ENCODE measurements at places on chromosomes 13 and 19.

DNA sequence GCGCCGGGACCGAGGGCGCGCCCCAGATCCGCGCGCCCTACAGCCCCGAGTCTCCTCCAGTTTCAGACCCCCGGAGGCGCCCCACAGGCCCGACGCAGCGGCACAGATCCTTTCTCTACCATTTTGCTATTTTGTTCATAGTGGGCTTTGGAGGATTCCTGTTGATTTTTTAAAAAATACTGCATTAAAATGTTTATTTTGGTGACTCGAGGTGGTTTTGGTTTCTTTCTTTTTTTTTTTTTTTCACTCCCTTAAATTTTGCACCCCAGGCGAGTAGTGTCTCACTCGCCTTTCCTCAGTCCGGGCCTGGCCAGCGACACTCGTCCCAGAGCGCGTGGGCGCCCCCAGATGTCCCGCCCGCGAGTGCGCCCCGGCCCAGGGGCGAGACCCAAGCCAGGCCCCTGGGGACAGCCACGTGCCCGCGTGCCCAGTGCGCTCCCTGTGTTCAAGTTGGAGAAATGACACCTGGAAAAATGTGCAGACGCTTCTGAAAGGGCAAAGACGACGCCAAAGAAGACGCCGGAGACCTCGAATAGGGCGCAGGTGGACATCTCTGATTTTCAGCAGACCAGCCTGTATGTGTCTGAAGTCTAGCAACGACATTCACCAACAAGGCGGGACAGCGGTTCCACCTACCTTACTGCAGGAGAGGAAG, 471 bp upstream of the INSR start:
- DNase-seq = no peak

- peak; percentile 75 for DNase-seq
These were observed 11.9 kb downstream of the SELENOW start for GRCh38 chr19:47790398-47790814.

GRCh38 chr19:54458648-54459281, 4.8 kb downstream of the LENG9 start:
- DNase-seq = no peak

- DNase-seq = peak; percentile 88
These were observed 3.0 kb upstream of the SHISA7 start for GRCh38 chr19:55446060-55446459.

- no peak for DNase-seq
These were observed 7.8 kb downstream of the FIZ1 start for GRCh38 chr19:55591555-55591954.

- peak; percentile 12 for DNase-seq
These were observed 374.0 kb downstream of the IRS2 start for GRCh38 chr13:109412283-109412901.

GRCh38 chr13:66506979-66507378, 723.2 kb downstream of the PCDH9 start:
- DNase-seq = no peak

DNA sequence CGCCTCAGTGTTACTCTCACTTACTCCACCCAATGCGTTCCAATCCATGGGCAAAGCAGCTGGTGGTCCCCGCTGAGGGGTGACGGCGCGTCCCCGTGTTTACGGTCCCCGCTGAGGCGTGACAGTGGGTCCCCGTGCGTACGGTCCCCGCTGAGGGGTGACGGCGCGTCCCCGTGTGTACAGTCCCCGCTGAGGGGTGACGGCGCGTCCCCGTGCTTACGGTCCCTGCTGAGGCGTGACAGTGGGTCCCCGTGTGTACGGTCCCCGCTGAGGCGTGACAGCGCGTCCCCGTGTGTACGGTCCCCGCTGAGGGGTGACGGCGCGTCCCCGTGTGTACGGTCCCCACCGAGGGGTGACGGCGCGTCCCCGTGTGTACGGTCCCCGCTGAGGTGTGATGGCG, 19.5 kb downstream of the CFAP97D2 start:
- no peak for DNase-seq

DNA sequence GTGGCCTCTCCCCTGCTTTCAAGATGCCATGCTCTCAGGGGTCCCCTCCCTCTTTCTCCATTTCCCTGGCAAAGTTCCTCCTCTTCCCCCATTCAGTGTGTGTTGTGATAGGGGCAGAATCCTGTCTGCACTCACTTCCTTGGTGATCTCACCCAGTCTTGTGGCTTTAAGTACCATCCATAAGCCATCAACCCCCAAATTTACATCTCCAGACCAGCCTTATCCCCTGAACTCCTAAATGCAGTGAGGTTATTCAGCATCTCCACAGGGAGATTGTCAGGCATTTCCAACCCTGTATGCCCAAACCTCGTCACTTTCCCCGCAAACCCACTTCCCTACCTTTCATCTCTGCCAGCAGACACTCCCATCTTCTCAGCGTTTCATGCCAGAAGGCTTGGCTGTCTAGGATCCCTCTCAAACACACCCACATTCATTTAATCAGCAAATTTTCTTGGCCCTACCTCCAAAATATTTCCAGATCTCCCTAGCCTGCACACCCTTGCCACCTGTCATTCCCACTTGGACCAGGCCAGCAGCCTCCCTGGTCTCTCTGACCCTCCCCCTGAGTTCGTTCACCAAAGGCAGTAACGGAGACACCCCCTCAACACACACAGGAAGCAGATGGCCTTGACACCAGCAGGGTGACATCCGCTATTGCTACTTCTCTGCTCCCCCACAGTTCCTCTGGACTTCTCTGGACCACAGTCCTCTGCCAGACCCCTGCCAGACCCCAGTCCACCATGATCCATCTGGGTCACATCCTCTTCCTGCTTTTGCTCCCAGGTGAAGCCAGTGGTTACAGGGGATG, at the start of gene HCST:
HCST (plus strand) TSS at position 676 of the 808 bp plus-strand sequence; CDS start at position 741, 65 bp downstream.
- DNase-seq = no peak

DNA sequence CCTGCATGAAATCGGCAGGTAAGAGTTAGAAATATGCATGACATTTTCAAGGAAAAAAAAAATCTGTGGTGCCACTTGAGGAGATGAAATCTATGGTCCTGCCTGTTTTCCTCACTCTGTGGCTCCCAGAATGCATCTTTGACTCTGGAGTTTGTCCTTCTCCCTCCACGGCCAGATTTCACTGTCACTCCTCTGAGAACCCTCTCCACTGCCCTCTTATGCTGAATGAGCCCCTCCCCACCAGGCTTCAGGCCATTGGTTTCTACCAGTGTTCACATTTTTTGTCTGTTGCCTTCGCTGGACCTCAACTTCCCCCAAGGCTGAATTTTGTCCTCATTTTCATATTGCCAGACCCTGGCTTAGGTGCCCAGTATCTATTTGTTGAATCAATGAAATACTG, 235.0 kb downstream of the ZIC5 start:
- DNase-seq = no peak

GRCh38 chr13:39433651-39434050, 169.3 kb downstream of the LHFPL6 start:
- no peak for DNase-seq

- DNase-seq = no peak
These were observed 7.4 kb upstream of the KLHL26 start for GRCh38 chr19:18629166-18630088.

- DNase-seq = no peak
These were observed 77.4 kb upstream of the SPATA13 start for GRCh38 chr13:24083141-24083540.

- DNase-seq = no peak
These were observed 2.5 kb upstream of the NOVA2 start for GRCh38 chr19:45976178-45976577.

- no peak for DNase-seq
These were observed 852 bp upstream of the SHISA7 start for GRCh38 chr19:55443824-55444480.

- DNase-seq = no peak
These were observed 15.3 kb downstream of the PRKCSH start for GRCh38 chr19:11450570-11451326.

- DNase-seq = no peak
These were observed 2.8 kb downstream of the SOHLH2 start for GRCh38 chr13:36211567-36211966.

GRCh38 chr13:78227709-78228108, 309.1 kb upstream of the EDNRB start:
- DNase-seq = no peak

GRCh38 chr19:44587963-44588770, 25.2 kb upstream of the IGSF23 start:
- DNase-seq = peak; percentile 81

DNA sequence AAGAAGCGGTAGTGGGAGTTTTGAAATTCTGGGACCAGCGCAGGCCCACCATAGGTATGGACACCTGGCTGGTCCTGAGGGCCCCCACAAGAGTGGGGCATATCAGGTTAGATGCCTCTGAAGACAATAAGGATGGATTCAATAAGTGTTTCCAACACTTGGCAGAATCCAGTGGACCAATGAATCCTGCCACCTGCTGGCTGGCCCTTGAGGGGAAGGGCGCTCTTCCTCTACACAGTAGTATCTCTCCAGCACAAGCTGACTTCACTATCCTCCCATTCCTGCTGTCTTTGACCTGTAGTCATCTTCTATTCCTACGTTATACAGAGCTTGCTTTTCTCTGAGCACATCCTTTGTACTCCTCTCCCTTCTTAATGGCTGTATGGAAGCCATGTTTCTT, 199.7 kb upstream of the TSHZ3 start:
- no peak for DNase-seq

DNA sequence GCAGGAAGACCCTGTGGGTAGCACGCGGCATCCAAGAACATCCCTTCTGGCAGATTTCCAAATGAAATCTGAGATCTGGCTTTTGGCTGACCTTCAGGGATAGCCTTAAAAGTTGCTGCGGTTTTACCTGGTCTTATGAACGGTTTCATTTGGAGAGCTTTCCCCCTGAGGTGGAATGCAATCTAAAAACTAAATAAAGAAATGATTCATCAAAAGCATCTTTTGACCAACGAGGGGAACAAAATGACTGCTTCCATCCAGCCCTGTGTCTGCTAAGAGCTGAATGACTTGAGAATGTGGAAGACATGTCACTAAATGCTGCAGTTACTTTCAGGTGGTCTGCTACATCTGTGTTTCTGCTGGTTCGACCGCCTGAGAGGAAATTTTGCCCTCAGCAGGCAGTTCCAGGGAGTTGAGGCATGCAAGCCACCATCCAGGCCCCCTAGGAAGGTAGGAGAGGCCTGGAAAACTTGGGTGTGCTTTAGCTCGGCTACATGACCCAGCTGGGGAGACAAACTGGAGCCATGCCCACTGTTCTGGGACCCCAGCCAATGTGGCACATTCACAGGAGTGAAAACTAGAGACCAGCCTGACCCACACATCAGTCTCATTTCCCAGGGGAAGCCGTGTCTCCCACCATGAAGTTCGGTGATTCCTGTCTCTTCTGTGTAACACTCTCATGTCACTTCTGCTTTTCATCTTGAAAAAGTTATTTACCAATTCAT, 175.1 kb upstream of the KL start:
- no peak for DNase-seq

GRCh38 chr13:21022056-21022979, 39.1 kb downstream of the LATS2 start:
- no peak for DNase-seq

- no peak for DNase-seq
These were observed 165.5 kb upstream of the KLF12 start for GRCh38 chr13:74299721-74300120.

DNA sequence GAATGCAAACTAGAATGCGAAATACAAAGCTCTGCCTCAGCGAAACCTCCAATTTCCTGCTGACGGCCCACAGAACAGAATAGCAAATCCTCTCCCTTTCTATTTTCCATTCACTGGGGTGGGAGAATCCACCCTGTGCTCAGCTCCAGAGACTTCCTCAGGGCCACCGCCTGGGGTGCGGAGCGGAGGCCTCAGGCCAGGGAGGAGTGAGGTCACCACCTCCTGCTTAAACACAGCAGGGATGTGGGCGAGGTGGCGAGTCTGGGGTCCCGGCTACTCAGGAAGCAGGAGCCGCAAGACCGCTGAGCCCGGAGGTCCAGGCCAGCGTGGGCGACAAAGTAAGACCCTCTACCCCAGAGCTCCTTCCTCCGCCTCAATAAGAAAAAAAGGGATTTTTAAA, 666 bp upstream of the ZNF320 start:
- no peak for DNase-seq

DNA sequence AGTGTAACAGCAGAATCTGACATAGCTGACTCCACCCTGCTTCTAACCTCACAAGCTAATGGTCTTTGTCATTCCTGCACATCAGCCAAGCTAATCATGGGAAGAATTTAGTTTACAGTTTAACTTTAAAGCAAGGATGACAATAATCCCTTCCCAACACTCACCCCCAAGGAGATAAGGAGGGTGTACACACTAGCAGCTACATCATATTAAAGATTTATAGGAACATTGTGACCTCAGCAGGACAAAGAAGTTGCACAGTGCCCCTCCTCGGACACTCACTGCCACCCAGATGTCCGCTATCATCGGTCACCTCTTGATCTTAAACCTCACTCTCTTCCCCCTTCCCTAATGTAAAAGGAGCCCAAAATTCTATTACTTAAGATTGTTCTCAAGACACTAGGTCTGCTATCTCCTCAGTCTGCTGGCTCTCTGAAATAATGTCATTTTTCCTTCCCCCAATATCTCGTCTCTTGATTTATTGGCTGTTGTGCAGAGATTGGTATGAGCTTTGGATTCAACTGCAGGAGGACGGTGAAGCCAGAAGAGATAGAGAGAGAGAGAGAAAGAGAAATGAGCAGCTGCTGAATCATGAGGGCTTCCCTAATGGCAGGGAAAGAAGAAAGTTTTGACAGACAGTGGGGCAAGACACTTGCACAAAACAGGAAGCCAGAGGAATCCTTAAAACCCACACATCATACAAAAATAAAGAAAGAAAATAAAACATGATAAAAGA, 17.5 kb upstream of the FFAR2 start:
- DNase-seq = no peak

- DNase-seq = no peak
These were observed 6.1 kb downstream of the ATP13A1 start for GRCh38 chr19:19657397-19657783.

- DNase-seq = no peak
These were observed 27.9 kb downstream of the PPP5C start for GRCh38 chr19:46374536-46375475.

- DNase-seq = no peak
These were observed 62.3 kb upstream of the UQCRFS1 start for GRCh38 chr19:29275266-29275665.

DNA sequence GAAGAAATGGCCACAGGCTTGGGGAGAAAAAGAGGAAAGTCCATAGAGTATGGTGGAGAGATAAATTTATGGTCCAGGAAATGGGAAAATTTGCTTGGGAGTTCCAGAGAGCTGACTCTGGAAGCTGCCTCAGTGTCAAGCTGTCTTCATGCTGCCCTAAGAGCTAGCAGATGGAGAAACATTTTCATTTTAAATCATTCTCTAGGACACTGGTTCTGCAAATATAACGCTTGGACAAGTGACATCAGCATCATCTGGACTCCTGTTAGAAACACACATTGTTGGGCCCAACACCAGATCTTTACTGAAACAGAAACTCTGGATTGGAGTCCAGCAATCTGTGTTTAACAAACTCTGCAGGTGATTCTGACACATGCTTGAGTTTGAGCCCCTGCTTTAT, 592.0 kb upstream of the KLF12 start:
- DNase-seq = no peak

GRCh38 chr13:94414708-94415107, 64.8 kb downstream of the DCT start:
- no peak for DNase-seq

DNA sequence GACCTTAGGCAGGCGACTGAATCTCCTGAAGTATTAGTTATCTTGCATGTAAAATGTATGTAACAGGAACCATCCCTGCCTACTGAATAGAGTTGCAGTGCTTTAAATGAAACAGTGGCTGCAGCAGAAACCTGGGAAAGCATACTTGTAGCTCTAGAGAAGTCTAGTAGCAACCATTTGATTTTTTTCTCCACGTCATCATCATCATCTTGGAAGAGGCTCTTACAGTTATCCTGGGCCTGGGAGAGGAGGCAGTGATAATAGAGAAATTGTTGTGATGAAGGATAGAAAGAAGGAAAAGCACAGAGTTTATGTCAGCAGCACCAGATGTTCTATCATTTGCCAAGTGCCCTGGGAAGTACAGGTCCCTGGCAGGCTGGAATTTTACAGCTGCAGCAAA, 377.6 kb downstream of the ITGBL1 start:
- no peak for DNase-seq
